Spinal cord (tissue), 10 donors: ENCODE measurements at places on chromosomes 1 and 21.

- DNase-seq, result no peak
Observed at GRCh38 chr1:42529724-42530181, 66.7 kb downstream of the CCDC30 start.

DNA sequence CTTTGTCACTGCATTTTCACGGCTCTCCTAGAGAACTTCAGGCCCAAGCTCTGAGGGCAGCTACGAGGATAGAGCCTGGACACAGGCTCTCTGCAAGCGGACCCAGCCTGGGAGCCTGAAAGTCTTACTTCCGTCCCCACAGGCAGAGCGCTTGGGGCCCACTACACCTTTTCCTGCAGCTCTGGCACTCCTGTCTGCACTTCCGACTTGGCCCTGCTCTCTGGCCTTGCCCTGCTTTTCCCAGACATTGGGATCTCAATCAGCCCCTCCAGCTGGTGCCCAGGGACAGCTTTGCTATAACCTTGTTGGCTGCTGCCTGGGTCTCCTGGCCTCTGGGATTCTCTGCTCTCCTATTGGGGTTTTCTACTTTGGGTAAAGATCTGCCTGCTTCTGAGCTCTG is 27.6 kb downstream of the WNT4 start:
- no peak for DNase-seq

- no peak for DNase-seq
Observed at GRCh38 chr1:167665469-167665868, 35.4 kb downstream of the RCSD1 start.

- no peak for DNase-seq
Observed at GRCh38 chr1:32755810-32756159, 53.2 kb upstream of the SYNC start.

DNA sequence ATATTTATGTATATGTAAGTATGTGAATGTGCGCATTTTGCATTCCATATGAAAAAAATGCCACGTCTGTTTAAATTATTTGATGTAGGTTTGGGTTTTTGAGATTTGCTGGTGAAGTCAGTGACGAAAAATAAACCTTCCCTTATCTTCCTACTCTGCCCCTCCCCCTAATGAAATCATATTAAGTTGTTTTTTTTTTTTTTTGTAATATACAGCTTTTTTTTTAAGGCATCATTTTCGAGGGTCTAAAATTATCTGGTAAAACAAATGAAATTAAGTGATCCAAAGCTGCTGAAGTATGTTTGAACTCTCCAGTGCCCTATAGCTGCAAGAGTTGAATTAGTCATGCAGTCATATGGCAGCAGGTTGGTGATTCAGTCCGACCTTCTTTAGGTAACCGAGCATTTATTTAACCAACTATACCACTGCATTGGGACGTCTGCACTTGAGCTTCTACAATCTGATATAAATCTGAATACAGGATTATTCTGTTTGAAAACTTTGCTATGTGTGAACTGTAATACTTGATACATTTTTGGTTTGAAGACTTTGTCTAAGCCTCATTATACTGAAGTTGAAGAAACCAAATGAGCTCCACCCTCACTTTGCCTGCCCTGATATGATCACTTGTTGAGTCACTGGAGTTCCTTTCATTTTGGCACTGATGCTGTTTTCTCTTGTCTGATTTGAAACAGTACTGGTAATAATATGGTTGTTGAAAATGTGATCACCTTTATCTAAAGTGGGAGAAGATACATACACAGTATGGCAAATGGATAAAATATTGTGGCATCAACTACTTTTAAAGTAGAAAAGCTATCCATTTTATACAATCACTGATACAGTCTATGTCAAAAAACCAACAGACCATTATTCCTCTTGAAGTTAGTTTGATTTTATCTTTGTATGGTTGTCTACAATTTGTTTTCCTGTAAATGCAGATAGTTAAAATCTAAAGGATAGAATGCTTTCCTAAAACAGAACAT is 11.7 kb downstream of the PDIK1L start:
- no peak for DNase-seq
